ENCODE measurements at places on chromosomes 4 and X.

DNA sequence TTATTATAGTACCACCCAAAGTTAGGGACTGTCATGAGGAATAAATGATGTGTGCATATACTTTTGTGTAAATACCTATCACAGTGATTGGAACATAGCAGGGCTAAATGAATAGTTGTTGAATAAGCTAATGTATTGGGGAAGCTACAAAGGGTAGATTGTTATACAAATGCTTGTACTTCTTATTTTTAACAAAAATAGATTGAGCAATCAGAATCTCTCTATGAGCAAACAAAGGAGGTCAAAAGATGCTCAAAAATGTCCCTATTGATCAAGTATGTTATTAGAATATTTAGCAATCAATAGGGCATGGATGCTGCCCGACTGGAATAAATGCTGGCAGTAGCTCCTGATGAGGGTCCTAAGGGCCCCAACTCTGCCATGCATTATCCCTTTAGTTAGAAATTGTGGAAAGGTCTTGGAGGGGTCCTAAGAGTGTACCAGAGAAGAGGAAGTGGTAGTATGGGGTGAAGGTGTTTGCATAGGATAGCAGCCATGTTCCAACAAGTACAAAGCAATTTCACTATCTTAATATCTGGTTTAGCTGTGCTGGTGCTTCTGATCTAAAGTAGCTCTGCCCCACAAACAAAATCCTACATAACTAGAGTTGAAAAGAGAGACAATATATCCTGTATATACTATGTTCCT is 33.1 kb upstream of the TAPT1 start:
- DNase-seq: no peak

- DNase-seq: no peak
Measured at GRCh38 chr4:6730603-6731317, 14.8 kb downstream of the BLOC1S4 start.

DNA sequence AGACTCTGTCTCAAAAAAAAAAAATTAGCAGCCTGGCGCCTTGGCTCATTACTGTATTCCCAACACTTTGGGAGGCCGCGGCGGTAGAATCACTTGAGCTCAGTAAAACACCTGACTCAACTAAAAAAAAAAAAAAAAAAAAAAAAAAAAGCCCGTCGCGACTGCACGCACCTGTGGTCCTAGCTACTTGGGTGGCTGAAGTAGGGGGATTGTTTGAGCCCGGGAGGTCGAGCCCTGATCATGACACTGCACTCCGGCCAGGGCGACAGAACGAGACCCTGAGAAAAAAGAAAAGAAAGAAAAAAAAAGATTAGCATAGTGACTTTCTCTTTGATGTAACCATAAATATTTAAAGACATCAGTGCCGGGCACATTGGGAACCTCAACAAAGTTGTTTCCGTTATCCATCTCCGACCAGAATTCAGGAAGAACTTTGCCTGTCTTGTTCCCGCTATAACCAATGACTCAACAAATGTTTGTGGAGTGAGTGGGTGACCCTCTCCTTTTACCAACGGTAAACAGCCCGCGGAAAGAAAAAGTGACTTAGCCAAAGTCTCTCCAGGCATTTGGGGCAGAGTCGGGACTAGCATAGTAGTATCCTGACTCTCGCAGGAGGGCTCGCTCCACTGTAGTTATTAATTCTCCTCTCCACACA is 553 bp upstream of the MED28 start:
- no peak for DNase-seq

GRCh38 chr4:115505326-115505725 is 391.9 kb upstream of the NDST4 start:
- no peak for DNase-seq

DNA sequence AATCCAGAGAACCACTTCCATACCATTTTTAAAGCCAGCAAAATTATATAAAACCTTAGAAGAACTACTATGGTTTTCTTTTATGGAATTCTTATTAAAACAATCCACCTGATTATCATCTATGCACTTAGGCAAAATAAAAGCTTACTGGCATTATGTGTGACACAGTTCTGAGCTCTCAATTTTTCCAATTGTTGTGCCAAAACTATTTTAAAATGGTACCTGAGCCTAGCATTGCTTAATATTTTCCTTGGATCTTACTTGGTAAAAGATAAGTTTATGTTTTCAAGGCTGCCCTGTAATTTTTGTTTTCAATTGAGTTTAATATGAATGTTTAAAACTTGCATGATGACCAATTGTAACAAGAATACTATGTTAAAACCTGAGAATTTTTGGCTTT is 201.3 kb downstream of the MAD2L1 start:
- no peak for DNase-seq

Measured in stimulated activated CD8-positive, alpha-beta memory T cell treated with anti-CD3 and anti-CD28 coated beads, Interleukin-4, amount 100 ng/mL, for 4 hours (primary cell).